ENCODE measurements at places on chromosomes 12 and 14. TPM values are rescaled to one million over a fixed set of nuclear protein-coding genes. Genes with fewer than 3 reads are reported as not detected.

DNA sequence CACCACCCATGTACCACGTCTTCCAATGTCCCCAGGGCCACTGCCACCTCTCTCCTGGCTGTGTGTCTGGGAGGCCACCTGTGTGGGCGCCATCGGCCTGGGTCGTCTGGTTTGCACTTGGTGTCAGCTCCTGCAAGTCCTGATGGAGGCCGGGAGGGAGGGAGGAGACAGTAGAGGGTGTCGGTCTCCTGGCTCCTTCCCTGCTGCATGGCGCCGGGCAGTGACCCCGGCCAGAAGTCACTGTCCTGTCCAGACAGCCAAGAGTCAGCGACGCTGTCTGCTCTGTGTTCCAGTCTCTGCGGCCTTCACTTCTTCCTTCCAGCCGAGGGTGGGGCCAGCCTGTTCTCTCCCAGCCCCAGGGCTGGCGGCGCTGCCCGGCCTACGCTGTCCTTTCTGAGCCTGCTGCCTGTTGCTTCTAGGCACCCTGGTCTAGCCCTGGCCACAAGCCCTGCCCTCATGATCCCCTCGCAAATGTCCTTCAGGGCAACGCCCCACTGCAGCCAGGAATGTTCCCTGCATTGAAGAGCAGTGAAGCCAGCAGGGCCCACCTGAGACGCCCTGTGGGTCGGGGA, 13.0 kb upstream of the LBHD2 start:
- H3K4me3 ChIP-seq, result no peak overlapping the region
- H3K36me3 ChIP-seq, result no peaks in the 10 kb centered on the region
- peaks cover 16% of the 10 kb centered on the region for H3K27me3 ChIP-seq
- no peak overlapping the region for H3K27ac ChIP-seq
- no peak for DNase-seq

GRCh38 chr12:119302451-119303080, 32.0 kb upstream of the CCDC60 start:
- no peak overlapping the region for H3K27ac ChIP-seq
- H3K27me3 ChIP-seq, result no peaks in the 10 kb centered on the region
- no peak for DNase-seq
- no peaks in the 10 kb centered on the region for H3K4me1 ChIP-seq
- H3K4me3 ChIP-seq, result no peak overlapping the region

DNA sequence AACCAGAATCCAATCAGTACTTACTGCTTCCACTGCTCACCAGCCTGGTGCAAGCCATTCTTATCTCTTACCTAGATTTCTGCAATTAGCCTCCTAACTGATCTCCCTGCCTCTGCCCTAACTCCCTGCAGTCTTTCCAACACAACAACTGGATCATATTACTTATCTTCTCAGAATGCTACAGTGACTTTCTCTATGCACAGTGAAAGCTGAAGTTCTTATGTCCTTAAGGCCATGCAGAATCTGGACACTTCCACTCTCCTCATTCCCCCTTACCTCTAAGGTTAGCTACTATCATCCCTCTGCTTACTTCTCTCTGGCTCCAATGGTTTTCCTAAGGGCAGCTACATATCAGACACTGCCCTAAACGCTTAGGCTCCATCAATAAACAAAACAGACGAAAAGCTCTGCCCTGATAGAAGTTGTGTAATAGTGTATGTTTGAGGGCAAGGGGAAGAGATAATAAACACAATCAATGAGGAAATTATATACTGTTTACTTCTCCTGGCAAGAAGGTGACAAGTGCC, 4.0 kb downstream of the KTN1 start:
- no peaks in the 10 kb centered on the region for H3K36me3 ChIP-seq
- H3K4me3 ChIP-seq, result no peak overlapping the region
- H3K27me3 ChIP-seq, result no peaks in the 10 kb centered on the region
- H3K27ac ChIP-seq, result no peak overlapping the region

ACVR1B gene
- 14.1 TPM for total RNA-seq

- H3K36me3 ChIP-seq, result no peaks in the 10 kb centered on the region
- peaks cover 10% of the 10 kb centered on the region for H3K4me1 ChIP-seq
- no peak within 1 kb of the TSS for H3K27ac ChIP-seq
- peaks cover 21% of the 10 kb centered on the region for H3K27me3 ChIP-seq
- DNase-seq, result no peak
Measured at GRCh38 chr12:65121049-65121955, at the start of gene WIF1. Gene WIF1 (minus strand): TSS chr12:65121305. CDS start chr12:65121191, 114 bp downstream.

DNA sequence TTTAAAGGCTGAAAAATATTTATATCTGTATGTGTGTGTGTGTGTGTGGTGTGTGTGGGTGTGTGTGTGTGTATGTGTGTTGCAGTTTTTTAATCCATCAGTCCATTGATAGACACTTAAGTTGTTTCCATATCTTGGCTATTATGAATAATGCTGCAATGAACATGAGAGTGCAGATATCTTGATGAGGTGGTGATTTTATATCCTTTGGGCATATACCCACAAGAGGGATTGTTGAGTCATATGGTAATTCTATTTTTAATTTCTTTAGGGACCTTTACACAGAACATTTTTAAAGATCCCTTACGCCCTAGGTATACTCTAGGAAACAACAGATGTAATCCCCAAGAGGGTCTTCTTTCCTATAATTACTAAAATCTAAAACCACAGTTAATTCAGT, 154.5 kb upstream of the CLEC14A start:
- no peaks in the 10 kb centered on the region for H3K27me3 ChIP-seq
- H3K4me3 ChIP-seq, result no peak overlapping the region
- H3K36me3 ChIP-seq, result no peaks in the 10 kb centered on the region
- peaks cover 4% of the 10 kb centered on the region for H3K4me1 ChIP-seq

DNA sequence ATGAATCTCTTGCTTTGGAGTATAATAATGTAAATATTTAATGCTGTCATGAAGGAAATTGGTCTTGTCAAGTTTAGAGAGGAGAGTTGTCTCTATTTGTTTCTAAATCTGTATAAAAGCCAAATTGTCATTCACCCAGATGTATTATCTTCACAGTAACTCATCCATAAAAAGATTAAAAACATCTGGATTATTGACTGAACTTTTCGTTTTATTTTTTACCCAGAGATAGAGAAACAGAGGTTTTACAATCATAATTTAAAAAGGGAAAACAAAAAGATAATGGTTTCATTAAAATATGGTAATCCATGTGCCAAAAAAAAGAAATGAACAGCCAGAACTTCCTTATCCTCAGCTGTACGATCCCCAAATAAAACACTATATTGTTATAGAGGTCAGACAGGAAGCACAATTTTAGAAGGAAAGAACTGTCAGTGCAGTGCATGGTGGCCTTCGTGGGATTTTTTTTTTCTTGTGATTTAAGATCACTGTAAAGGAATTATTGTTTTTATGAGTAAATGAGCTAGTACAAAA, 125.9 kb downstream of the ACSS3 start:
- H3K4me1 ChIP-seq, result no peaks in the 10 kb centered on the region
- no peak for DNase-seq
- H3K4me3 ChIP-seq, result no peak overlapping the region
- H3K36me3 ChIP-seq, result no peaks in the 10 kb centered on the region

DNA sequence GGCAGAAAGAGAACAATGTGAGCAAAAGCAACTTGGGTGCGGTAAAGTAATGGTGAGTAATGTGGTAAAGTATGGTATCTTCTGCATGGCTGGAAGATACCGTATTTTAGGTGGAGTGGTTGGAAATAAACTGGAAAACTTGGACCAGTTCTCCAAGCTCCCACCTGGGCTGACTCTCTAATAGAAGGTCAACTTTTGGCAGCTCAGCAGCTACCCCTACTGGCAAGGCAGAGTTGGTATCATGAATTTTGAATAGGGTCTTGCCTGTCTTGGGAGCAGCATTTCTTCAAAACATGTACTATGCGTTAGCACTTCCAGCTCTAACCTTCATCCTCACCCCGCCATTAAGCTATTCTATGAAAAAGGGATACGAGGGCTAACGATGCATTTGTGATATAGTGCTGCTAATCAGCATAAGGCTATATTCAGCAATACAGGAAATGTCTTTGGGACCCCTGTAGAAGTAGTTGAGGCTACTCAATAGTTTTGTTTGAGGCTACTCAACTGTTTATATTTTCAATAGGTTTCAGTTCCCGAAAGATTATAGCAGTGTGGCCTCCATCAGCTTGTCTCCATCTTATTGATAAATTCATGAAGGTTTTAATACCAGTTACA, 276.3 kb upstream of the FAR2 start:
- no peaks in the 10 kb centered on the region for H3K27me3 ChIP-seq
- no peaks in the 10 kb centered on the region for H3K36me3 ChIP-seq
- no peaks in the 10 kb centered on the region for H3K4me1 ChIP-seq
- no peak overlapping the region for H3K27ac ChIP-seq
- DNase-seq, result no peak

KSR2 gene
- total RNA-seq, result under 0.01 TPM
